Calu3 (cell line): ENCODE measurements at places on chromosomes 6 and 20.

GRCh38 chr6:107698146-107698545 lies 126.0 kb downstream of the SCML4 start:
- no peak for DNase-seq

DNA sequence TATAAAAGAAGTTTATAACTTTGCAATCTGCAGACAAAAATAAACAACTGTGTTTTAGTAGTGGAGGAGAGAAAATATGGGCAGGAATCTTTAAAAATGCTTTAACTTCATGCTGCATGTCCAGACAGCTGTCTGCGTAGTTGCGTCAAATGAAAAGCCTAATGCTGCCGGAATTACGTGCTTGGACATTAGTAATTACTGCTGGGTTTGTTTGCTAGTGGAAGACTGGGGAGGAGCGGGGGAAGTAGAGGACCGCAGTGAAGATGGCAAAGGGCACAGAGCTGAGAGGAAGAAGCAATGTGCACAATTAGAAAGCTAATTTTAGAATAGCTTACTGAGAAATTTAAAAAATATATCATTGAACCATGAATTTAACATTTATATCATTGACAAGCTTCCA lies 2.4 kb downstream of the SNAP25 start:
- DNase-seq: no peak

DNA sequence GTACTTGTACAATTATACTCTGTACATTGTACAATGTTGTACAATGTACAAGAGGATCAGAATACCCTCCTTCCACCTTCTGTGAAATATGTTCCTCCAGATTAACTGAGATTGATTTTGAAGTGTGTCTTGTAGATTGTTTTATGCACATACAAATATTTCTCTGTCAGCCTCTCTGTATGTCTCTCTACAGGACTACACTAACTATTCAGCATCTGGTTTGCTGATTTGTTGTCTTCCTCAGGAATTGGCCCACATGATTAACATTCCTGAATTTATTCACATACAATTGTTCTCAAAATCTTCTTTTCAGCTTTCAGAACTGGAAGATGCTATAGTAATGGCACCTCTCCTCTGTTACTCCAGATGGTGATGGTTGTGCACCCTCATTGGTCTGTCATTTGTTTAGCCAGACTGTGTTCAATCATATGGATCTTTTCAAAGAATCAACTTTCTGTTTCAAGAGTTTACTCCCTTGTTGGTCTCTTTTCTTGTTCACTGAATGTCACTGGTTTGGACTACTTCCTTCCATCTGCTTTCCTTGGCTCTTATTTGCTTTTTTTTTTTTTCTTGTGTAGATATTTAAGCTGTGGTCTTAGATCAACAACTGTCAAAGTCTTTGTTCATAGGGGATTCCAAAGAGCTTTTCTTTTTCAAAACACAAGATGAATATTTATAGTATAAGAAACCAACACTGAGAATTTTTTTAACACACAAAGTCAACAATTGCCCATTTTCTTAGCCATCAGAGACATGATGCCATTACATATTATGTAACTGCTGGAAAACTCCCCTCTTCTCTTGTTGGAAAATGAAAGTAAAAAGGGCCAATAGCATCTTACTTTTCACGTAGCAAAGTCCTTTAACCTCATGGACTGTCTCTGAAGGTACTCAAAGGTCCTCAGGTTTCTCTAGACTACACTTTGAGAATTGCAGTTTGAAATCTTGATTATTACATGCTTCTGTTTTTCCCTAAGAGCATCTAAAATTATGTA lies 67.9 kb downstream of the LPA start:
- no peak for DNase-seq

DNA sequence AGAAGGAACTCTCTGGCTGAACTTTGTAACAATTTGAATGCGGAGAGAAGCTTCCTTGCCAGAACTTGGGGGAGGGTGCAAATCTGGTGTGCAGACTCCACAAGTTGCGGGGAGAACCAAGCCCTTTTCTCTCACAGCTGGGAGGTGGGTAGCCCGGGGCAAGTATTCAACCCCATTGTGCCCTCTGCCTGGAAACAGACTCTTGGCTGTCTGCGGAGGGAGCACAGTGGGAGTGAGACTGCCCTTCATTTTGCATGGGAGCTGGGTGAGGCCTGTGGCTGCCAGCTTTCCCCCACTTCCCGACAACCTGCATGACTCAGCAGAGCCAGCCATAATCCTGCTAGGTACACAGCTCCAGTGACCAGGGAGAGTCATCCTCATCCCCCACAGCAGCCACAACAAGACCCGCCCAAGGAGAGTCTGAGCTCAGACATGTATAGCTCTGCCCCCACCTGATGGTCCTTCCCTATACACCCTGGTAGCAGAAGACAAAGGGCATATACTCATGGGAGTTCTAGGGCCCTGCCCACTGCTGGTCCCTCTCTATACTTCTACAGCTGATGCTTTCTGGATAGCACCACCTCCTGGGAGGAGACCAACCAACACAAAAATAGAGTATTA lies 29.4 kb upstream of the TPD52L1 start:
- peak; percentile 8 for DNase-seq

- DNase-seq: no peak
Measured at GRCh38 chr6:21992178-21992967, 304.5 kb downstream of the PRL start.

GRCh38 chr20:41061155-41061554 lies 32.5 kb downstream of the TOP1 start:
- no peak for DNase-seq

GRCh38 chr6:130922922-130923321 lies 95.7 kb downstream of the SMLR1 start:
- no peak for DNase-seq

GRCh38 chr6:100433726-100434435 lies 30.8 kb downstream of the SIM1 start:
- no peak for DNase-seq

DNA sequence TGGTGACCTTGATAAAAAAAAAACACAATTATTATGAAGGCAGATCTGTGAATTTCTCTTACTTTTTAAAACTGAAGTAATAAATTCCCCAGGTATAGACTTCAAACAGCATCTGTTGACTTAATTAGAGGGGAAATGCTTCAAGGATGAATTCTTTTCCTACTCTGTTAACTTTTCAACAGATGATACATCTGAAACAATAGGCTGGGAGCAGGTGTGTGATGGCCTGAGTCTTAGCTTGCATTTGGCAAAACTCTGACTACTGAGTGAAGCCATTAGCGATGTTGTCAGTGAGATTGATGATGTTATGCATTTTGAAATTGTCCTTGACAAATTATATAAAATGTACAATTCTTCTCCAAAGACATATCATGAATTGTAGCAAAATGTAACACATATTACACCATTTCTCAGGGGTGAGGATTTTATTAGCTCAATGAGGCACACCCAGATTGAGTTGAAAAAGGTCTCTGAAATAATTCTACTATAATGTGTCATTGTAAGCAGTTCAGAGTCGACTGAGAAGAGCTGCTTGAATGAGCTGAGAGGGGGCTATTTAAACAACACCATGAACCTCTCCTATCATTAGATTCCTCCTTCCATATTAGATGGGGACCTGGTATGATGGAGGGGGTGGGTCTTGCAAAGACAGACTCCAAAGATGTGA lies 39.6 kb upstream of the OGFRL1 start:
- DNase-seq: no peak

- no peak for DNase-seq
Measured at GRCh38 chr6:136644597-136644952, 94.4 kb upstream of the MAP7 start.

DNA sequence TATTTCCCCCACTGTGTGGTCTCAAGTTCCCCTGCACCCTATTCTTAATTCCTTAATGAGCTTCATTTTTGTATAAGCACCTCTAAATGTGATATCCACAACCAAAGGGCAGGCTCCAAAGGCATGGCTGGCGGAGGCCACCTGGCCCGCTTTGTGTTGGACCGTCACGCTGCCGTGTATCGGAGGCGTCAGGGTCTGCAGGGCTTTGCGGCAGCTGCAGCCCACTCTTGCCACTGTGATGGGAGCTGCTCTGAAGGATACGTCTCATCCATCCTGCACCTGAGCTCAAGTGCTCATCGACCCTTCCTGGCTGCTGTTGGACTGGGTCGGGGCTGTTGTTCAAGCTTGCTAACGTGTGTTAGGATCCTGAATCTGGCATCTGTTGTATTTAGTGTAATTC lies 177.6 kb downstream of the ARID1B start:
- no peak for DNase-seq

DNA sequence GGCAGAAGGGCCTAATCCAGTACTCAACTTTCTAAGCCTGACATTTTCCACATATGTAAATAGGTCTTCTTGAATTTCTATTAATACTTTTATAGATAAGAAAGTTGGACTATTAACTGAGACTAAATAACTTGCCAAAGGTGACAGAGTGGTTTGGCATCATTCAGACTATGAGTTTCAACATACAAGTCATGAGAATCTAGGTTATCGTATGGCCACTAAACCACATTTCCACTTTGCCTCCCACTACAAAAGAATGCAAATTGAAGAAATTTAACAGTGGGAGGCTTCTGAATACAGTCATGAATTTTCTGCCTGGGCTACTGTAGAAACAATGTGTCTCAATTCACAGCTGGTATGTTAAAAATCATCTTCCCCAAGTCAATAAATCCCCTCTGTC lies 531.0 kb upstream of the AGPAT4 start:
- no peak for DNase-seq
